Esophagus (tissue), 2 donors: ENCODE measurements at places on chromosomes 6 and 20. TPM values are rescaled to one million over a fixed set of nuclear protein-coding genes. Genes with fewer than 3 reads are reported as not detected.

The XKR7 gene
- polyA plus RNA-seq: under 0.01 TPM

The SDCBP2 gene
- polyA plus RNA-seq: 147 TPM

The CDH22 gene
- 0.86 TPM for polyA plus RNA-seq

The TNFRSF6B gene
- polyA plus RNA-seq: 15.2 TPM

The MAS1 gene
- polyA plus RNA-seq: not detected

The SNAP91 gene
- 0.05 TPM for polyA plus RNA-seq

The ULBP2 gene
- polyA plus RNA-seq: 1.7 TPM

The FOXA2 gene
- polyA plus RNA-seq: 0.01 TPM

The HCRTR2 gene
- not detected for polyA plus RNA-seq

The ASF1A gene
- 8.4 TPM for polyA plus RNA-seq

The C4A gene
- polyA plus RNA-seq: 13.1 TPM

The ADRM1 gene
- 117 TPM for polyA plus RNA-seq

The NOP56 gene
- 175 TPM for polyA plus RNA-seq

The HLA-DOA gene
- 0.49 TPM for polyA plus RNA-seq

The SAMD10 gene
- polyA plus RNA-seq: 9.4 TPM

The ILRUN gene
- polyA plus RNA-seq: 32.7 TPM

The MUC21 gene
- 1,484 TPM for polyA plus RNA-seq

The WDR27 gene
- polyA plus RNA-seq: 10.3 TPM

The CRISP2 gene
- 1.0 TPM for polyA plus RNA-seq
